ENCODE measurements at places on chromosomes 4 and X. TPM values are rescaled to one million over a fixed set of nuclear protein-coding genes. Genes with fewer than 3 reads are reported as not detected.

DNA sequence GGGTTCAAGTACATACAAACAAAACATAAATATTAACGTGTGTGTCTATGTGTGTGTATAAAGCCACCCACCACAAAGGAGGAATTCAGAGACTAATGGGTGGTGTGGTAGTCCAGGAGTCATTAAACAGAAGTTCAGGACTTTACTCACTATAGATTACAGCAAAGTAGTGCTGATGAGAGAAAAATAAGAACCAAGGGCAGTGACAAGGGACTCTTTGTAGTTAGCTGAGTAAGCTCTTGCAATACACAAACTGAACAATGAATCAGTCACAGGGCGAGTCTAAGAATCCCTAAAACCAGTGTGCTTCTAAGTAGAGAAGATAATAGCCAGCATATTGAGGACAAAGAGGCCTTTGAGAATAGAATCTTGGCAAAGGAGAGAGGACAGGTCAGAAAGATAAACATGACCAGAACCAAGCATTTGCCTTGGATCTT is 232.4 kb downstream of the PPP3CA start:
- DNase-seq, result no peak

Gene SPANXA1
- total RNA-seq, result not detected

GRCh38 chr4:94626942-94627341 is 130.8 kb upstream of the BMPR1B start:
- no peak for DNase-seq

DNA sequence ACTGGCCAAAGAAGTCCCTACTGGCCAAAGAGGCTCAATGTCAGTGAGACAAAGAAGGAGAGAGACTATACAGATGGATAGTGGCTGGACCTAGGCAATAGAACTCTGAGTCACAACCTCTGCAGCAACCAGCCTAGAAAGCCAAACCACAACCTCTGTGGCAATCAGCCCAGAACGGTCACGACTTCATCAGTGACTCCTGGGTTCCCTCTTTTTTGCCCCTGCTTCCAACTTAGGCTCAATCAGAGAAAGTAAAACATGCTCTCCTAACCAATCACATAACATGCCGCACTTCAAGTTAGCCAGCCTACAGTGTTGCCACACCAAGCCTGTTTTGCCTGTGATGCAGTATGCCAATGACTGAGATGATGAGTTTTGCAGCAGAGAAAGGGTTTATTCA is 203.4 kb downstream of the ANAPC10 start:
- no peak for DNase-seq

GRCh38 chr4:1405636-1406393 is 427 bp downstream of the NKX1-1 start:
- no peak for DNase-seq
